ENCODE measurements at places on chromosomes 5 and 9.

DNA sequence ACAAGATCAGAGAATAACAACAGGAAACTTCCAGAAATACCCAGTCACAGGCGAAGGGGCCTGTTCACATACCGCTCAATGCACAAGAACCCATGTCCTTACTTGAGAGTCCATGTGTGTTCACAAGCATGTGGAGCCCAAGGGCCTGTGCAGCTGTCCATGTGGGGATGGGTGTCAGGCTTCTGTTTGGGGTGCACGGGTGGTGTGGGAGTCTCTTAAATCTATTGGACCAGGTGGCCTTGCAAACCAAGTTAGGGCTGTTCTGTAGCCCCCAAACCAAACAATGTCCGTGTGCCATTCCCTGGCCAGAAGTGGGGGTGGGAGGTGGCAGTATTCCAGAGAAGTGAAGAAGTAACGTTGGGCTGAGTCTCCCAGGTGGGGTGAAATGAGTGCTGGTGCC, 222.3 kb downstream of the PBX3 start:
- DNase-seq: no peak

DNA sequence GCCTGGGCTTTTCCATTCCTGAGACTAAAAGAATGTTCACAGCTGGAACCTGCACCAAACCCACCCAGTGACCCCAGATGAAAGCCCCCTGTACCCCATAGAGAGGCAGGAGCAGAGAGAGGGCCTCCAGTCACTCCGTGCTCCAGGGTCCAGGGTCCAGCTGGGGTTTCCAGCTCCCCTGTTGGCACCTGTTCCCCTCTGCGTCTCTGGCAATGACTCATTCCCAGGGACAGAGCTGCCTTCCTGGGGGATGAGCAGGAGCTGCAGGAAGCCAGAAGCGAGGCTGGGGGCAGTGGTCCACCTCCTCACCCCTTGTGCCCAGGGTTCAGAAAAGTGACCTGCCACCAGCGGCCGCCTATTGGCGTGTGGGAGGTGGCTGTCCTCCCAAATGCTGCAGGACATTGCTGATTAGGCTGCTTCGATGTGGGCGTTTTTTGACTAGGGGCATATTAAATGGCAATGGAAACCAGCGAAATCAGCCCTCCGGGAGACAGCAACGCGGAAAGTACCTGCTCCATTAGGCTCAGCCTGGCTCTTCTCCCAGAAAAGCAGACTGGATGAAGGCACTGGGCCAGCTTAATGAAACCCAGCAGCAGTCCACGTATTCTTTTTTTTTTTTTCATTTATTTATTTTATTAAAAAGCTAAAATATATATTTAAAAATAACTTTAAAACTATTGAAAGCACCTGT, 97.4 kb downstream of the DAP start:
- DNase-seq: no peak

DNA sequence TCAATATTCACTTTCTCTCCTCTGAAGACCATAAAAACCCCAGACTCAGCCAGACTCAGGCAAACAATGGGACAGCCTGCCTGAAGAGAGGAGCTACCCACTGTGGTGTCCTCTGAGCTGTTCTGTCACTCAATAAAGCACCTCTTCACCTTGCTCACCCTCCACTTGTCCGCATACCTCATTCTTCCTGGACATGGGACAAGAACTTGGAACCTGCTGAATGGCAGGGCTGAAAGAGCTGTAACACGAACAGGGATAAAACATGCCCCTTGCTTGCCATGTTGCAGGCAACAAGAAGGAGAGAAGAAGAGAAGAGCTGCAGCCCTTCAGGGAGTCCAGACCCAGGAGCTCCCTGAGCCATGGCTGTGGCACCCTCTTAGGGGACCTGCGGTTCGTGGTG, 86.8 kb upstream of the SEMA6A start:
- DNase-seq: no peak

- DNase-seq: no peak
Measured at GRCh38 chr9:107484117-107484723, 5.3 kb downstream of the KLF4 start.

- no peak for DNase-seq
Measured at GRCh38 chr9:75992482-75993206, 102.2 kb downstream of the PCSK5 start.

GRCh38 chr5:143011585-143011984, 241.4 kb downstream of the ARHGAP26 start:
- DNase-seq: no peak

- DNase-seq: no peak
Measured at GRCh38 chr5:51618234-51618633, 235.0 kb downstream of the ISL1 start.

DNA sequence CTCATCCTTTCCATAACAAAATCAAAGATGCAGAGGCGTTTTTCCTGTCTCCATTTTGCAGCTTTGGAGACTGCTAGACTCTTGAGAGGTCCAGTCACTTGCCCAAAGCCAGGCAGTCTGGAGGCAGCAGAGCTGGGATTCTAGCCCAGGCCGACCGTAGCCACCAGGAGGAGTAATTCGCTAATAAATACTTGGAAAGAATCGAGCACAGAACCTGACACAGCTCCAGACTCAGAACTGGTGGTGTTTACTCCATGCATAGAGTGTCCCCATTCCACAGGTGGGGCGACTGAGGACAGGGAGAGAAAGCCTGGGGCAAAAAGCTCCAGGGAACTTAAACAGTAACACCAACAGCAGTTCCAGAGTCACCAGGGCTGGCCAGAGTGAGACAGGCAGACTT, 10.7 kb upstream of the CERCAM start:
- no peak for DNase-seq

- DNase-seq: no peak
Measured at GRCh38 chr9:95055334-95055850, 262.1 kb downstream of the FANCC start.

- peak; percentile 8 for DNase-seq
Measured at GRCh38 chr5:16552666-16553343, 64.0 kb downstream of the RETREG1 start.

- no peak for DNase-seq
Measured at GRCh38 chr9:107169796-107170195, 113.3 kb upstream of the RAD23B start.

GRCh38 chr5:142862594-142862993, 92.4 kb downstream of the ARHGAP26 start:
- DNase-seq: no peak

DNA sequence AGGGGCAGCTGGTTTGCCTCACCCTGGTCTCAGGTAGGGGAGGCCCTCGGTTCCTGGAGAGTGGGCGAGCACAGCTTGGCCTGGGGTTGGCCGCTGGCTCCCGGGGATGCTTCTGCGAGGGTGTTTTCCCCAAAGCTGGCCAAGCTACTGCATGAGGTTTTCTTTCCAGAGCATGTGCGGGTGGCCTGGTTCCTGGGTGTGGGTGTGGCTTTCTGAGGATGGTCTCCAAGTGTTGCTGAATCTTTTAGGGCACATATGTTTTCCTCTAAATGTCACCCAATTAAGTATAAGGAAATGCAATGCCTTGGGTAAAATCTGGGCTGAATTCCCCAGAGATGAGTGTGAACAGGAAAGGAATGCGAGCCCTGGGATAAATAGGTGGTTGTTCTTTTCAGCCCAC, 115.8 kb upstream of the ICE1 start:
- no peak for DNase-seq

GRCh38 chr9:136323371-136323789, 4.0 kb upstream of the GPSM1 start:
- no peak for DNase-seq

DNA sequence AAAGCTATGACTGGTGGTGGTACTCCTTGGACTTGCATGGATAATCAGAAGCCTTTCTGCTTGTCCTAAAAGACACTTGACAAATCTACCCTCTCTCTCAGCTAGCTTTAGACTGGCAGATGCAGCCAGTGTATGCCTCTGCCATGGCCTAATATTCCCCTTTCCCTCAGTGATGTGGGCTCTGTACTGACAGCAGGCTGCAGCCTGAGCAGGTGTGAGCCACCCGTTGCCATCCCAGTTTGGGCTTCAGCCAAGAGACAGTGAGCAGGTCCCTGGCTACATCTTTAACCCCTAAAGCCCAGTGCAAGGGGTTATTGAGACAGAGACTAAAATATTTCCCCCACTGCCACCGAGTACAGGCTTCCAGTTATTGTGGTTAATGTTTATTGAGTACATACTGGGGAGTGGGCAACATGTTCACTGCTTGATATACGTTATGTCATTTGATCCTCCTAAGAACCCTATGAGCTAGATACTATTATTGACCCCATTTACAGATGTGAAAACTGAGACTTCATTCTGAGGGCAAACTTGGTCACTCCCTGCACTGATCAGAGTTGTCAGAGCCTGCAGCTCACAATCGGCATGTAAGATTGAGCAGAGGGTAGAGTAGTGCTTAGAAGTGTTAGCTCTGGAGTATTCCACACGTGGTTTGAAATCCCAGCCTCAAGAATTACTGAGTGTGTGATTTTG, 254.2 kb downstream of the ARHGAP26 start:
- DNase-seq: no peak

DNA sequence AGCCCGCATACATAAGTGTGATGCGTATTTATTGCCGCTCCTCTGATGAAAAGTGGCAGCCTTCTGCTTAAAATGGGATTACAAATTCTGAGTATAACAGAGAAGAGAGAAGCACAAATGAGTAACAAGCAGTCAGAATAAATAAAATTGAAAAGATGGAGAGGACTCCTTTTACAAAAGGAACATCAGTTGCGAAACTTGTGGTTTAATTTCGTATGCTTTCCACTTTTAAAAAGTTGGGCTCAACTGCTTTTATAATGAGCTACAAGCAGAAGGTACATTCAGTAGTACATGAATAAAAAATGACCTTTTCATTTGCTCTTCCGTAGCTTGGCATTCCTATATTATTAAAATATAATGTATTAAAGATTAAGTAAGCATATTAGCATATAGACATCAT, 320.0 kb downstream of the FBXL17 start:
- no peak for DNase-seq

DNA sequence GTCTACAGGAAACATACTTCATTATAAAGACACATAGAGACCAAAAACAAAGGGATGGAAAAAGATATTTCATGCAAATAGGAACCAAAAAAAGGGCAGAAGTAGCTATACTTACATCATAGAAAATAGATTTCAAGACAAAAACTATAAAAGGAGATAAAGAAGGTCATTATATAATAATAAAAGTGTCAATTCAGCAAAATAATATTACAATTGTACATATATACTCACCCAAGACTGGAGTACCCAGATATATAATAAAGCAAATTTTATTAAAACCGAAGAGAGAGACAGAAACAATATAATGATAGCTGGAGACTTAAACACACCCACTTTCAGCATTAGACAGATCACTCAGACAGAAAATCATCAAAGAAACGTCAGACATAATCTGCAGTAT, 546.3 kb downstream of the PRDM9 start:
- DNase-seq: no peak

DNA sequence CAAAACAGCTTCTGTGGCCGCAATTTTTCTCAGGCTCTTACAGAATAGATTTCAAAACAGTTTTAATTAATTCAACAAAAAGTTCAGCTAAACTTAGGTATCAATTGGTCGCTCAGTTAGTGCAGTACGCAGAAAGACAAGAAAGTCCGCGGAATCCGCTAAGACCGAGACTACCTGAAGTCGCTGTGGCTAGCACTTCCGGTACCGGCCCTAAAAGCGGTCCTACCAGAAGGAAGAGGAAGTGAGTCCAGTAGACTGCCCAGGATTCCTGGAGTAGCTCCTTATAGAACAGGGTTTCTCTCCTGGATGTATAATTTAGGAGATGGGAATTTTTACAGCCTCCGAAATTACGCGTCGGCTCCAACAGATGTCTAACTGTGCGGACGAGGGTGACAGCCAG, 16.6 kb upstream of the PCDHB2 start:
- DNase-seq: no peak

- DNase-seq: no peak
Measured at GRCh38 chr5:116502616-116503015, 72.0 kb downstream of the SEMA6A start.

DNA sequence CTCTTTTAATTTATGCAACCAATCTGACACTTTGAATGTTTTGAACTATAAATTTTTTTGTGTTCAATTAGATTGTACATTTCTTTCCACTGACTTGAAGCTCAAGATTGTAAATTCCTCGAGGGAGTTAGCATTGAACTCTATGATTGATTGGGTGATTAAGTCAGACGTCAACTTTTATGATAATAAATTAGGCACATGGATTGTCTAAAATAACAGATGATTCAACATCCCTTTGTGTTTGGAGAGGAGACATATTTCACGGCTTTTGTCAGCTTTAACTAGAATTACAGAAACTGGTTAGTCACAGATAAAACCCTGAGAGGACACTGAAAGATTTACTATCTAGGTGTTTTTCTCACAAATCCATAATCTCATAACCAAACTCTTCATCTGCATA, 32.7 kb upstream of the TXNDC8 start:
- no peak for DNase-seq

DNA sequence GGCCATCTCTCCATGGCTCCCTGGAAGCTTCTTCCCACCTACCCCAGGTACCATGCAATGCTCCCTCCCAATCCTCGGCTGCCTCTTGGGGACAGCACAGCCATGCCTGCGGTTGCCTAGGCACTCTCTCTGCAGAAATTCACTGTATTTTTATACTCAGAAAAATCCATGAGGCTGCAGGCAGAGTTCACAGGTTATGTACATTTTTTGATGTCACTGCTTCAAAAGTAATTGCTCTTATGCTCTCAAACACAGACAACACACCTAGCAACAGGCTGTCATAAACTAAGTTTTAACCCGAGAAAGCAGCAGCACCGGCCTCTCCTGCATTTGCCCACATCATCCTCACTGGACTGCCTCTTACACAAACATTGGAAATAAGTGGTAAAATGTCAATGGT, 102.4 kb downstream of the AK8 start:
- no peak for DNase-seq

DNA sequence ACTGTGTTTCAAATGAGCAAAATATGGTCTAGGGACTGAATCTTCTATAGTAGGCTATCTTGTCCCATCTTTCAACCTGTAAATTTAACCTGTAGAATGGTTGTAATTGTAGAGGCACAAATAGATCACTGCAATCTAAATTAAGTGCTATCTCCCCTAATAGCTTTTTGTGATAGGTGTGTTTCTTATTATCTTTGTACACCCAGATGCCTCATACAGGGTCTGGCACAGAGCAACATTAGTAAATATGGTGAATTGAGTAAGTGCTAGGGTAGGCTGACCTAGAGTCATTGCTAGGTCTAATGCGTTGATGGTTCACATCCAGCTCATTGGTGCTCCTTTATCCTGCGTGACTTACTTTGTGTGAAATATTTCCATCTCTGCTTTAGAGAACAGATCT, 100.6 kb downstream of the PBX3 start:
- no peak for DNase-seq

GRCh38 chr5:129856325-129856724, 47.9 kb upstream of the CHSY3 start:
- DNase-seq: no peak

- DNase-seq: no peak
Measured at GRCh38 chr5:156802501-156802900, 47.6 kb upstream of the PPP1R2B start.
